ENCODE measurements at places on chromosomes 16 and 17. TPM values are rescaled to one million over a fixed set of nuclear protein-coding genes. Genes with fewer than 3 reads are reported as not detected.

- peak overlapping the region; percentile 13 for H3K4me3 ChIP-seq
- no peaks in the 10 kb centered on the region for H3K27me3 ChIP-seq
- peak; percentile 84 for DNase-seq
- peaks cover 13% of the 10 kb centered on the region for H3K36me3 ChIP-seq
- peak overlapping the region; percentile 66 for H3K27ac ChIP-seq
These were observed 17.3 kb upstream of the HEXD start for GRCh38 chr17:82400830-82401229.

GRCh38 chr17:45070809-45071208 lies 9.7 kb downstream of the NMT1 start:
- peaks cover 54% of the 10 kb centered on the region for H3K36me3 ChIP-seq
- no peak overlapping the region for H3K4me3 ChIP-seq
- H3K27ac ChIP-seq, result no peak overlapping the region
- H3K27me3 ChIP-seq, result no peaks in the 10 kb centered on the region
- peaks cover 29% of the 10 kb centered on the region for H3K4me1 ChIP-seq

GCGR gene
- polyA plus RNA-seq, result not detected

- no peak for DNase-seq
- peaks cover 40% of the 10 kb centered on the region for H3K4me1 ChIP-seq
- H3K36me3 ChIP-seq, result peaks cover 42% of the 10 kb centered on the region
- peak overlapping the region; percentile 91 for H3K4me3 ChIP-seq
These were observed 621 bp downstream of the CEP95 start for GRCh38 chr17:64507413-64507782.

GRCh38 chr17:2837147-2837561 lies 40.9 kb downstream of the RAP1GAP2 start:
- no peak for DNase-seq
- no peaks in the 10 kb centered on the region for H3K4me1 ChIP-seq
- no peak overlapping the region for H3K27ac ChIP-seq
- H3K4me3 ChIP-seq, result no peak overlapping the region
- H3K27me3 ChIP-seq, result no peaks in the 10 kb centered on the region

- no peak overlapping the region for H3K27ac ChIP-seq
- H3K27me3 ChIP-seq, result no peaks in the 10 kb centered on the region
- no peaks in the 10 kb centered on the region for H3K4me1 ChIP-seq
- no peak for DNase-seq
These were observed 47.7 kb downstream of the ADAMTS18 start for GRCh38 chr16:77386831-77387814.

GRCh38 chr16:56980792-56981724 lies 8.3 kb upstream of the NLRC5 start:
- no peaks in the 10 kb centered on the region for H3K27me3 ChIP-seq
- H3K4me1 ChIP-seq, result peaks cover 56% of the 10 kb centered on the region
- no peak overlapping the region for H3K27ac ChIP-seq
- peaks cover 6% of the 10 kb centered on the region for H3K36me3 ChIP-seq
- no peak for DNase-seq

DNA sequence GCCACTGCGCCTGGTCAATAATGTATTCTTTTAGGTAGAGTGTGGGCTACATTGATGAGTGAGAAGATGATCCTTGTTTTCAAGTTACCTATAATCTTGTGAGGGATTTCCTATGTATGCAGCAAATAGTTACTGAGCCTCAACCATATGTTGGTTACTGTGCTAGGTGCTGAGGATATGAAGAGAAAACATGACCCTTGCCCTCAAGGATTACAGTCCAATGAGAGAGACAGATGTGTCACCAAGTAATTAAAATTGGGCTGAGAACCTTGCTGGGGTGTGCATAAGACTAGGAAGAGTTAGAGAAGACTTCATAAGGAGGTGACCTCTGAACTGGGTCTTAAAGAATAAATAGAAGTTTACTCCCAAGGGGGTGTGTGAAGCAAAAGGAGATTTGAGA lies 7.4 kb downstream of the POLR2A start:
- H3K36me3 ChIP-seq, result peaks cover 63% of the 10 kb centered on the region
- no peak overlapping the region for H3K4me3 ChIP-seq
- H3K27me3 ChIP-seq, result no peaks in the 10 kb centered on the region
- peaks cover 21% of the 10 kb centered on the region for H3K4me1 ChIP-seq
- no peak for DNase-seq

SYT17 gene
- 0.81 TPM for polyA plus RNA-seq

ZNF469 gene
- 0.10 TPM for polyA plus RNA-seq

KIF2B gene
- not detected for polyA plus RNA-seq

PROCA1 gene
- 0.78 TPM for polyA plus RNA-seq

DNA sequence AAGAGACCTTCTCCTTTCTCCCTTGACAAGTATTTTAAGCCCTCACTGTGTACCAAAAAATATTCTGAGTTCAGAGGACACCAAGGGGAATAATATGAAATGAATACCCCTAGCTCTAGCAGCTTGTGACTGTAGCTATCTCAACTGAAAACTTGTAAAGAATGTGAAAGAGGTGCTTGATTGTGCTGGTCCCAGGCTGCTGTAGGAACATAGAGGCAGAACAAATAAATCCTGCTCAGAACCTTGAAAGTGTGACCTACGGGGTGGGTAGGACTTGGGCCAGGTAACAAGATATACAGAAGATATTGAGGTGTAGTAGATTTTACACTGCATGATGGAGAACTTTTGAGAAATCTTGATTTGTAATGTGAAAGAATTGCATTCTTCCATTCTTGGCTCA lies 606.8 kb downstream of the TOX3 start:
- no peak overlapping the region for H3K4me3 ChIP-seq
- H3K27ac ChIP-seq, result no peak overlapping the region
- no peaks in the 10 kb centered on the region for H3K4me1 ChIP-seq
- H3K36me3 ChIP-seq, result no peaks in the 10 kb centered on the region
- DNase-seq, result no peak

DNA sequence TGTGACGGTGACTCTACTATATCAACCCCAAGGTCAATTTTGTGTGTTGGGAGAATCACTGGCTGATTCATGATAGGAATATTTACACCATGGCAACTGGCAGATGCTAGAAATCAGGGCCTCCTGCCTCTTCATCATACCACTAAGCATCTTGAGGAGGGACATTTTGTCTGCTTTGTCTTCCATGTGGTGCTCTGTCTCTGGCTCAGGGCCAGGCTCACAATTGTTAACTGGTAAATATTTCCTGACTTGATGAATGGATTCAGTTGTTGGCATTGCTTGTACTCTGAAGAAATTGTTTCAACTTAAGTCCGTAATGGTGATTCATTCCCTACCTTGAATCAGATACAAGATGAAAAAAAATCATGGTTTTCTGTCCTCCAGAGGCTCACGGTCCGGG lies 292.7 kb downstream of the HAPSTR1 start:
- no peak for DNase-seq
- no peaks in the 10 kb centered on the region for H3K36me3 ChIP-seq
- no peak overlapping the region for H3K27ac ChIP-seq
- peaks cover 5% of the 10 kb centered on the region for H3K4me1 ChIP-seq
- no peaks in the 10 kb centered on the region for H3K27me3 ChIP-seq

DNA sequence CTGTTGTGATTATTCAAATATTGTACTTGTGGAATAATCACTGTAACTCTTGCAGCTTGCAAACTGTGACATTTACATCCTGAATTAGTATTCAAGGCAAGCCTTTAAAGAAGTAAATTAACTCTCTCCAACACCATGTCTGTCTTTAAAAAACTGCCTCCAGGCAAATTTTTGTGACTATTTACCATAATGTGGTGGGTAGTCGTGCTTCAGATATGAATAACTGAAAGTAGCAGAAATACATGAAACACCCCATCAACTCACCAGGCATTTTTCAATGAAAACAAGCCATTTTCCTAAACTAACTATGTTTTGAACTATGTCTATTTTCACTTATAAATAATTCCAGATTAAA lies 217.4 kb upstream of the PSMD7 start:
- no peak overlapping the region for H3K27ac ChIP-seq
- no peaks in the 10 kb centered on the region for H3K36me3 ChIP-seq
- no peaks in the 10 kb centered on the region for H3K4me1 ChIP-seq
- H3K27me3 ChIP-seq, result no peaks in the 10 kb centered on the region
- DNase-seq, result no peak

- H3K36me3 ChIP-seq, result peaks cover 44% of the 10 kb centered on the region
- H3K27ac ChIP-seq, result no peak overlapping the region
- DNase-seq, result no peak
- no peaks in the 10 kb centered on the region for H3K27me3 ChIP-seq
- no peak overlapping the region for H3K4me3 ChIP-seq
- H3K4me1 ChIP-seq, result no peaks in the 10 kb centered on the region
These were observed 276.1 kb downstream of the SLC39A11 start for GRCh38 chr17:72816406-72816805.

DNA sequence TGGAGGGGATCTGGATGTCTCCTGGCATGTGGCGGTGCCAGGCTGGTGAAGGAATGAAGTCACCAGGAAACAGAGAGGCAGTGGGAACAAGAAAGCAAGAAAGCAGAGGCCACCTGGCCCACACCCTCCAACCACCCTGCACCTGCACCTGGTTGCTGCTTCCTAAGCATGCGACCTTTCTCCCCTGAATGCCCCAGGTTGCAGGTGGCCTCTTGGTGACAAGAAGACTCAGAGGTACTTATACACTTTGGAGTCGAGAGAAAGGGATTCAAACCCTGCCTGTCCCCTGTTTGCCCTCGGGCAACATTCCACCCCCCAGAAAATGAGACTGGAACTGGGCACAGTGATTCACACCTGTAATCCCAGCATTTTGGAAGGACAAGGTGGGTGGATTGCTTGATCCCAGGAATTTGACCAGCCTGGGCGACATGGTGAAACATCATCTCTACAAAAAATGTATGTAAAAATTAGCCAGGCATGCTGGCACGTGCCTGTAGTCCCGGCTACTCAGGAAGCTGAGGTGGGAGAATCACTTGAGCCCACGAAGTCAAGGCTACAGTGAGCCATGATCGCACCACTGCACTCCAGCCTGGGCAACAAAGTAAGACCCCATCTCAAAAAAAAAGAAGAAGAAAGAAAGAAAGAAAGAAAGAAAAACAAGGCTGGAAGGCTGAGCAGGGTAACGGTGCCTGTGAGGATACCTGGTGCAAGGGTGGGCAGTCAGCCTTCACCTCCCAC lies 34.6 kb upstream of the TNRC6C start:
- DNase-seq, result no peak
- peaks cover 34% of the 10 kb centered on the region for H3K27me3 ChIP-seq
- no peak overlapping the region for H3K4me3 ChIP-seq
- no peaks in the 10 kb centered on the region for H3K36me3 ChIP-seq

DNA sequence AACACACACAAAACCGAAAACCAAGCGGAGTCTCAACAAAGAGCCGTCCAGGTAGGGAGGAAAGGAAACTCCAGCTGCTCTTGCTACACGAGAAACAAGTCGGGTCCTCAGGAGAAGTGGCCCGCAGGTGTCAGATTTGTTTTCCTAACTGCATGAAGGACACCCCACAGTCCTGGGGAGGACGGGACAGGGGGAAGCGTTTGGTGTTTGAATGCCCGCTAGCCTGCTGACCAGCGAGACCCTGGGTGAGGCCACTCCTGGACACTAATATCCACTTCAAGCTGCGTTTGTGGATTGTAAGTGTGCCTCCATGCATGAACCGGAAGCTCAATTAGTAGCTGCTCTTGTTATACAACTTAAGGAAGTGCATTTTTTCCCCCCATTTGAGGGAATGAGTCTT lies 299.5 kb downstream of the MAF start:
- no peak overlapping the region for H3K4me3 ChIP-seq
- peaks cover 6% of the 10 kb centered on the region for H3K4me1 ChIP-seq
- H3K36me3 ChIP-seq, result no peaks in the 10 kb centered on the region
- H3K27me3 ChIP-seq, result no peaks in the 10 kb centered on the region
- no peak overlapping the region for H3K27ac ChIP-seq

- no peak overlapping the region for H3K4me3 ChIP-seq
- no peaks in the 10 kb centered on the region for H3K36me3 ChIP-seq
- H3K27me3 ChIP-seq, result no peaks in the 10 kb centered on the region
- peak; percentile 24 for DNase-seq
- peaks cover 11% of the 10 kb centered on the region for H3K4me1 ChIP-seq
- no peak overlapping the region for H3K27ac ChIP-seq
These were observed 29.8 kb downstream of the PRSS54 start for GRCh38 chr16:58264961-58265479.

GRCh38 chr17:1644493-1645206 lies 882 bp downstream of the SCARF1 start:
- peaks cover 41% of the 10 kb centered on the region for H3K4me1 ChIP-seq
- H3K4me3 ChIP-seq, result peak overlapping the region; percentile 25
- DNase-seq, result peak; percentile 98
- H3K27me3 ChIP-seq, result no peaks in the 10 kb centered on the region

DNA sequence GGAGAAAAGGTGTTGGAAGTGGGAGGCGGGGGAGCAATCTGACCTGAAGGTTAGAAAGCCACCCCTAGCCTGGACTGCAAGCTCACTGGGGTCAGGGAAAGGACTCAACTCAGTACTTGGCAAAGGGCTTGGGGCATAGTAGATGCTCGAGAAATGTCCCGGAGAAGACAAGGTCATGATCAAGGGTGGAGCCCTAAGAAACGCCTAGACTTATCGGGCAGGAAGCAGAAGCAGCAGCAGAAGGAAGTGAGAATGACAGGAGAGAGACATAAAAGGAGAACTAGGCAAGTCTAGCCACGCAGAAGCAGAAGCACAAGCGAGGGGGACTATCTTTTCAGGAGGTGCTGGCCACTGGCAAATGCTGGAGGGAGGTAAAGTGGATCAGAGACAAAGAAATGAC lies 10.2 kb downstream of the COTL1 start:
- peak overlapping the region; percentile 99 for H3K27ac ChIP-seq
- H3K4me3 ChIP-seq, result peak overlapping the region; percentile 59
- peaks cover 56% of the 10 kb centered on the region for H3K36me3 ChIP-seq
- peaks cover 97% of the 10 kb centered on the region for H3K4me1 ChIP-seq
- peak; percentile 87 for DNase-seq
- no peaks in the 10 kb centered on the region for H3K27me3 ChIP-seq

GRCh38 chr16:82271636-82272035 lies 101.6 kb upstream of the MPHOSPH6 start:
- no peaks in the 10 kb centered on the region for H3K4me1 ChIP-seq
- no peak overlapping the region for H3K27ac ChIP-seq
- no peaks in the 10 kb centered on the region for H3K36me3 ChIP-seq
- no peak for DNase-seq
- no peaks in the 10 kb centered on the region for H3K27me3 ChIP-seq

- peaks cover 7% of the 10 kb centered on the region for H3K36me3 ChIP-seq
- no peak overlapping the region for H3K4me3 ChIP-seq
- DNase-seq, result peak; percentile 4
- H3K4me1 ChIP-seq, result no peaks in the 10 kb centered on the region
These were observed 238.3 kb downstream of the CPPED1 start for GRCh38 chr16:12565423-12565822.
